ENCODE measurements at places on chromosomes 7 and 10.

- DNase-seq: no peak
These were observed 33.6 kb downstream of the MEOX2 start for GRCh38 chr7:15652776-15653290.

DNA sequence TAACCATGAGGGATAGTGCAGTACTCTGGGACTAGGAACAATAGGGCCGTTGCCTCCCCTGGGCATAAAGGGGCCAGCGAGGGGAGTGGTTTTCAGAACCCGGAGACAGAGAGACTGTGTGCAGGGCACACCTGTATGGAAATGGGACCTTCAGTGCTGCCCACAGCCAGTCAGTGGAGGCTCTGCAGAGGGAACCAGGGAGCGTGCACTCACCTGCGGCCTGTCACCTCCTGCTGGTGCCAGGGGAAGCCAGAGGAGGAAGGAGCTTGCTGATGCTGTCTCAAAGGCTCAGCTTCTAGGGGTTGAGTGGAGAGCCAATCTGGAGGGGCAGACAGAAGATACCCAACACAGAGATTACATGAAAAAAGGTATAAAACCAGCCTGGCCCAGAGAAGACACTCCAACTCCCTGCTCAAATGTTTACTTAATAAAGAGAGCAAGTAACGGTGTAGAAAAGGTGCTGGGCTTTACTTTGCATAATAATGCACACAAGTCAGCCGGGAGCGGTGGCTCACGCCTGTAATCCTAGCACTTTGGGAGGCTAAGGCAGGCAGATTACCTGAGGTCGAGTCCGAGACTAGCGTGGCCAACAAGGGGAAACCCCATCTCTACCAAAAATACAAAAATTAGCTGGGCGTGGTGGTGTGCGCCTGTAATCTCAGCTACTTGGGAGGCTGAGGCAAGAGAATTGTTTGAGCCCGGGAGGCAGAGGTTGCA lies 35.5 kb upstream of the WAPL start:
- no peak for DNase-seq

GRCh38 chr10:89215511-89215910 lies 8.4 kb upstream of the CH25H start:
- DNase-seq: no peak

DNA sequence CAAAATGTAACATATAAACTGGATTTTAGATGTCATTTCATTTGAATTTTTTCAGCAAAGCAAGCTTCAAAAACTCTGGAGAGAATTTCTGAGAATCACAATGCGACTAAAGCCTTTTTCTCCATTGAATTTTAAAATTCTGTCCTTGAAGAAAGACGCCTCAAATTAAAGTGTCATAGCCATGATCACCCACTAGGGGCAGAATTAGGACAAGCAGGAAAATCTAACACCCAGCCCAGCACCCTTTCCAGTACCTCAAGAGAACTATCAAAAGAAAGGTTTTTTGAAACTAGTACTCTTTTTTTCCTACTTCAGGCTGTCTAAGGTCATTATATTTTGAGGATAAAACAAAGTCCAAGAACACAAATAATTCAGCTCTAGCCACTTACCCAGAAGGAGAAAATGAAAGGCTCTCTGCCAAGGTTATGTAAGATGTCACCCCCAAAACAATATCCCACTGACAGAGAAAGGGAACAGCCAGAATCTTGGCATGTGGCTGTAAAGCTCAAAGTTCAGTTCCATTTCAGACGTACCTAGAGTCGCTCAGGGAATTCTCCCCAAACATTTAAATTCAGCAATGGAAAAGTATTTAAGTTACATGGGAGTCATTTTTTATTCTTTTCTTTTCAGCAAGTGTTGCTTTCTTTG lies 299.4 kb downstream of the SNX13 start:
- peak; percentile 35 for DNase-seq

DNA sequence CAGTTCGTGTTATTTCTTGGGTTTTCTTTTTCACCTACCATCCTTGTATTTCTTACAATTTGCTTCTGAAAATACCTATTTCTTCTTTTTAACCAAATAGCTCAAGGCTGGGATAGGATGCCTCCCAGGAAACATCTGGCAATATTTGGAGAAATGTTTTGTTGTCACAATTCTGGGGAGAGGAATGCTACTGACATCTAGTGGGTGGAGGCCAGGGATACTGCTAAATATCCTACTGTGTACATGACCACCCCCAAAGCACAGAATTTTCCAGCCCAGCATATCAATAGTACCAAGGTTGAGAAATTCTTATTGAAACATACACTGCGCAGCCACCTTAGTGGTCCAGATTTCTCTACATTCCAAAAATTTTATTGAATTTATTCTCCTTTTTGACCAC lies 55.5 kb downstream of the CNTNAP2 start:
- DNase-seq: no peak

GRCh38 chr10:59287587-59288255 lies 74.6 kb downstream of the FAM13C start:
- no peak for DNase-seq

GRCh38 chr10:72126184-72126871 lies 38.0 kb upstream of the SPOCK2 start:
- DNase-seq: no peak

- DNase-seq: no peak
These were observed 135.2 kb upstream of the PRSS1 start for GRCh38 chr7:142614116-142614515.

GRCh38 chr7:32053204-32053603 lies 17.0 kb downstream of the PDE1C start:
- no peak for DNase-seq

DNA sequence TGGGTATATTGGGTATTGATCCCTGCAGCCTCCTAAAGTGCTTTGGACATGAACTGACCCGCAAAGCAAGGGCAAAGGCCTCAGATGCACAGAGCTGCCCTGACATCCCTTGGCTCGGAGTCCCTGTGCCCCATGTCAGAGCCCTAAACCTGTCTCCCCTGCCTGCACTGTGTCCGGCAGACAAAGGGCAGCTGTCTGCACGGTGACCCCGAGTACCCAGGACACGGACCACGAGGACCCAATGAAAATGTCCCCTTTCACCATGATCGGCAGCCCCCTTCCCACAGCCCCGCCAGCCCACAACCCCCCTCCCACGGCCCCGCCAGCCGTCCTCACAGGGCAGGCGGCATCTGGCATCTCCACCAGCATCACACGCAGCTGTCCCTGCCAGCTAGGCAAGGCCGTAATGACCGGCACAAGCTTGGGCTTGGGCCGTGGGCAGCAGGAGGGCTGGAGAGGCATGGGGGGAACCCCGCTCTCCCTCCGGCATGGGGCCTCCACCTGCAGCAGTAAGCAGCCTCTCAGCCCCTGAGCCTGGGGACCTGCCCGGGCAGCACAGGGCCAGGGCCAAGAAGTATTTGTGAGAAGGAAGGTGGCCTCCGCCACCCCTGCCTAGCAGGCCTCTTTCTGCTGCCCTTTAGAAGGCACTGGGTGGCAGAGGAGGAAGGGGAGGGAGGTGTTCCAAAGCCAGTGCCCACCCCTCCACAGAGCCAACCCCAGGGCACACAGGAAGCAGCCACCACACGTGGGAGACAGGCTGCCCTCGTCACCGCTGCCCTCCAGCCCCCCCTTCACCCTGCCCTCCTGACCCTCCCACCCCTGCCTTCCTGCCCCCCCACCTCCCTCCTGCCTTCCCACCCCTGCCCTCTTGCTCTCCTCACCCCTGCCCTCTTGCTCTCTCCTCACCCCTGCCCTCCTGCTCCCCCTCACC lies 10.1 kb downstream of the NUDT1 start:
- no peak for DNase-seq

DNA sequence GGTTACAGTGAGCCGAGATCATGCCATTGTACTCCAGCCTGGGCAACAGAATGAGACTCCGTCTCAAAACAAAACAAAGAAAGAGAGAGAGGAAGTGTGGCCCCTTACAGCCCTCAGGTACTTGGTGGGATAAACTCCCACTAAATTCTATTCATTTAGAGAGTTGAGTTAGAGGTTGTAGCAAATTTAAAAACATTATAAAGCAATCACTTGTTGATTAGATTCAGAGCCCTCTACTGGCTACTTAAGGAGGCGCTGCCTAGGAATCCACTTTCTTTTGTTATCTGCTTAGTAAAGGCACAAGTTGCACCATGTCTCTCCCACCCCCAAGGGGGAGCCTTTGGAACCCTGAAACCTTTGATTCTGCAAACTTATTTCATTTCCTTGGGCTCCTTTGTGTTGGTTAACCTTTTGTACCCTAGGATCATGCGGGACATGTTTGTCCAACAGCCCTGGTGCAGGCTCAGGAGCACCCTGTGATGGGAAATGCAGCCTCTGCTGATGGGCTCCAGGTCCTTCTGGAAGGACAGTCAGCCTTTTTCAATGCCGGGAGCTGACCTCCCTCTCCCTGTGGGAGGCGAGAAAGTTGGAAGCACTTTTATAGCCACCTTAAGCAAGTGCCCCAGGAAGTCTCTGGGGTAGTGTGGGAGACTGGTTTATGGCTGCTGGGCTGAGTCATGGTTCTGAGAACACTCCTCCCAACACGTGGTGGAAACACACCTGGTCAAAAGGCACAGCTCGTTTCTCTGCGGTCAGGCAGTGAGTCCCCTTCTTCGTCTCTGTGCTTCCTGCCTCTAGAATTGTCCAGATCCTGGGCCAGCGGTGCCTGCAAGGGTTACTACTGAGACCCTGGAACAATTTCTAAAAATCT lies 2.3 kb downstream of the HKDC1 start:
- DNase-seq: peak; percentile 86

DNA sequence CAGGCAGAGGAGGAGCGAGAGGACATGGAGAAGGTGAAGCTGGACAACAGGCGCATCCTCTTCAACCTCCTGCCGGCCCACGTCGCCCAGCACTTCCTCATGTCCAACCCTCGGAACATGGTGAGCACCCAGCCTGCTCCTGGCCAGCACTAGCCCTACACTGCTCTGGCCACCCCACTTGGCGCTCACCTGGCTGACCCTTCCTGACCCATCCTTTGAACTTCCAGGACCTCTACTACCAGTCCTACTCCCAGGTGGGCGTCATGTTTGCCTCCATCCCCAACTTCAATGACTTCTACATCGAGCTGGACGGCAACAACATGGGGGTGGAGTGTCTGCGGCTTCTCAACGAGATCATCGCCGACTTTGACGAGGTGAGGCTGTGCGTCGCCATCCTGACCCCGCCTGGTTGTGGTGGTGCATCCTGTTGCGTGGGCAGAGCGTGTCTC lies 129.2 kb downstream of the ADCY1 start:
- no peak for DNase-seq

- DNase-seq: no peak
These were observed 46.1 kb downstream of the PROSER2 start for GRCh38 chr10:11869219-11869618.

GRCh38 chr7:81525841-81526240 lies 244.0 kb downstream of the HGF start:
- no peak for DNase-seq

GRCh38 chr7:49767719-49768118 lies 5.7 kb upstream of the VWC2 start:
- no peak for DNase-seq

Data from stimulated activated CD4-positive, alpha-beta T cell treated with anti-CD3 and anti-CD28 coated beads, Interleukin-15, amount 100 ng/mL, for 24 hours (primary cell).